ENCODE measurements at places on chromosomes 16 and 17. TPM values are rescaled to one million over a fixed set of nuclear protein-coding genes. Genes with fewer than 3 reads are reported as not detected.

DNA sequence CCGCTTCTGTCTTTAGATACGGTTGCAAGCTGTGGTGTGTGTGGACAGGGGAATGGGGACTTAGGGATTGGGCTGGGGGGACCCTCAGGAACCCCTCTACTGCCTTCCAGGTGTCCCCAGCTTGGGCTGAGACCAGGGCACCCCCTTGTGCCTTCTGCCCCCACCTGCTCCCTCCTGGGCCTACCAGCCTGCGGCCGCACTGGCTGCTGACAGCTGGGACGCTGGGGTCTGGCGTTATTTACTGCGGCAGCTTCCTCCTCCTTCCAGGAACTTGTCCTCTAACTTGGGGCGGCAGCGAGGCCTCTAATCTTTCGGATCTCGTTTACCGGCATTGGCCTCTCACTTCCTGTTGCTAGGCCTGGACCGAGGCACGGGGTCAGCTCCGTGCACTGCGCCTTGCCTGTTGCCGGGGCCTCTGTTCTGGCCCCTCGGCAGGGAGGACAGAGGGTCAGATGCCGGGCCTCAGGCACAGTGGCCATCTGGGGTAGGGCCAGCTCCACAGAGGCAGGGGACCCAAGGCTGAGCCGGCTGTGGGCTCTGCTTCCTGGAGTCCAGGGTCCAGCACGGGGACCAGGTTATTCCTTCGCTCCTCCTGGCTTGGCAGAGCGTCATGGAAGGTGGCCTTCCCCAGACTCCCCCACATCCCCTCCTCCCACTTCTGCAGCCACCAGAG is 31.8 kb downstream of the TMEM235 start:
- DNase-seq, result no peak

- no peak for DNase-seq
Measured at GRCh38 chr16:47979164-47979520, 176.7 kb downstream of the ABCC12 start.

DNA sequence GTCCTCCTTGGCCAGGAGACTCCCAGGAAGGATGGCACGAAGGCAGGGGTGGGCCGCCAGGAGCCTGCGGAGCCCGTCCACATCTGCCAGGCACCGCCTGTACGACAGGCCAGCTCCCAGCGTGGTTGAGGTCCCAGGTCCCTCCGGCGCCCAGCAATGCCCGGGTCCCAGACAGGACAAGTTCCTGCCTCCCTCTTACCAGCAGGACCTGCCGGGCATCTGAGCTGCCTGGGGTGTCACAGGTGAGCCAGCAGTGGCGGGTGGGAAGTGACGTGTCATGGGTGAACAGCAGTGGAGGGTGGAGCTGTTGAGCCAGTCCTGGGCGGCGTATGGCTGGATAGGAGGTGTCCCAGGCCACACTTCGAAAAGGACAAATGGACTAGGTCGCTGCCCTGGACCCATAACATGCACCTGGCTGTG is 15.7 kb upstream of the BAHCC1 start:
- no peak for DNase-seq

DNA sequence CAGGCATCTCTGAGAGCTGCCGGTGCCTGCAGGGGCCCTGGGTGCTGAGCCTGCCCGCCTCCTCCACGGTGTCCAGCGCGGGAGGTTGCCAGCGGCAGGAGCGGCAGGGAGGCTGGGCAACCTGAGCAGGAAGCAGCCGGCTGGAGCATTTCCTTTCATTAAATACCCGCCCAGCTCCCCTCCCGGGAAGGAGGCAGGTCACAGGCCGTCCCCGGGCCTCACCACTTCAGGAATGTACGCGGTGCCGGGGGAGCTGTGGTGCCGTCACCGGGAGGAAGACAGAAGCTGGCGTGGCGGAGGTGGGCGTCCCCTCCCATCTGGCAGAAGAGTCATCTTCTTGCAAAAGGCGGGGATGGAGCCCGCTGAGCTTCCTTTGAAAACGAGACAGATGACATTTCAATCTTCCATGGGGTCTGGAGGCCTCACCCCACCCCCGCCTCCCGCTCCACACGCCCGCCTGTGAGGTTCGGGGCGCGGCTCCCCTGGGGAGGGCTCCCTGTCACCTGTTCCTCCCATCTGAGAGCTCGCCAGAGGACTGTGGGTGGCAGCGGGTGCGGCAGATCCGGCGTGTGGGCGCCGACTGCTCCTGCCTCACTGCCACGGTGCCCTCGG is 16.0 kb downstream of the SOX8 start:
- no peak for DNase-seq

GRCh38 chr17:42632949-42633444 is 23.5 kb downstream of the TUBG1 start:
- no peak for DNase-seq

GRCh38 chr17:80047176-80047575 is 10.7 kb downstream of the CCDC40 start:
- no peak for DNase-seq

DNA sequence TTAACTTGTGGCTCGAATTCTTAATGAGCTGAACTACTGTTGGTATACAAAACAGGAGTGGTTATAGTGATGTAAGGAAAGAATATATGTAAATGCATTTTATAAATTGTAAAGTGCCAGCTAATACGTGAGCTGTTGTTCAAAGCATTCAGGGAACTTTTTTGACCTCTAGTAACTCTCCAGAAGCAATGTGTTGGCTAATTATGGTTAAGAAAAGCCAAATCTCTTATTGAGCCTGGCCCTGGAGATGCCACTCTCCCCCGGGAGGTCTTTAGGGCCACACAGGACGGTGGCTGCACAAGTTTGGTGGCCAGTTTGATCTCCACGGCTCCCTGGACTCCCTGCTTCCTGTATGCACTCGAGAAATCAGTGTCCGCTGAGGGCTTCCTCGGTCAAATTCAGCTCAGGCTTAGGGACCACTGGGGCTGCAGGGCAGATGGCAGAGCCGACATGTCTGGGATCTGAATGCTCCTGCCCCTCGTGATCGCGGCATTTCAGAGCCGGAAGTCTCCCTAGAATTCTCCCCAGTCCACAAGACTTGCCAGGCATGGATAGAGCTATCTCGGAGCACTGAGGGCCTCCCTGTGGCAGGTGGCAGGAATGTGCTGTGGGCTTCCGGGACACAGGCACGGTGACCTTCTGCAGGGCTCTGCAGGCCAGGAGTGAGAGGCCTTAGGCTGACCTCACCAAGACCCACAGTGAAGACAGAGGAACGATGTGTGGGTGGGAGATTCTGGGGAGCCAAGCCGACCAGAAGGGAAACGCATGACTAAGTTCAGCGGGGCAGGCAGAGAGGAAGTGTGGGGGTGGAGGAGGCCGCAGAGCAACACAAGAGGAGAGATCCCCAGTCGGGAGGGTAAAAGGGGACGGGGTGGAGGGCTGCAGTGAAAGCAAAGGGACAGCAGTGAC is 18.6 kb upstream of the PITPNM3 start:
- DNase-seq, result peak; percentile 73

GRCh38 chr16:2691491-2692248 is 9.3 kb downstream of the KCTD5 start:
- no peak for DNase-seq

- no peak for DNase-seq
Measured at GRCh38 chr17:2051061-2051932, 3.6 kb upstream of the HIC1 start.

- no peak for DNase-seq
Measured at GRCh38 chr16:22235839-22236745, 30.0 kb downstream of the EEF2K start.

Gene SARM1
- 10.7 TPM for total RNA-seq

Gene OTOP3
- total RNA-seq, result not detected

Gene KRT20
- total RNA-seq, result 1.2 TPM

Gene HASPIN
- 0.16 TPM for total RNA-seq

Gene CACNB1
- 5.1 TPM for total RNA-seq

Gene MYH10
- total RNA-seq, result 63.4 TPM
